ENCODE measurements at places on chromosomes 11 and 22. TPM values are rescaled to one million over a fixed set of nuclear protein-coding genes. Genes with fewer than 3 reads are reported as not detected.

SCGB1D2 gene
- not detected for total RNA-seq

FAM227A gene
- 2.3 TPM for total RNA-seq

EFEMP2 gene
- total RNA-seq: 5.2 TPM

KCNK4 gene
- not detected for total RNA-seq

PGA5 gene
- not detected for total RNA-seq

ZNRF3 gene
- total RNA-seq: 9.6 TPM

KRTAP5-11 gene
- not detected for total RNA-seq

TRIM44 gene
- total RNA-seq: 3.8 TPM

BIK gene
- 27.0 TPM for total RNA-seq

CNIH2 gene
- not detected for total RNA-seq

OR5A1 gene
- not detected for total RNA-seq

C22orf42 gene
- total RNA-seq: not detected

KRTAP5-9 gene
- not detected for total RNA-seq

OR5B21 gene
- not detected for total RNA-seq

RAPSN gene
- not detected for total RNA-seq

FZD4 gene
- total RNA-seq: 0.17 TPM

OR4D5 gene
- total RNA-seq: not detected

TSGA10IP gene
- not detected for total RNA-seq

PLA2G6 gene
- total RNA-seq: 12.6 TPM

C2CD3 gene
- total RNA-seq: 28.4 TPM

MYRF gene
- total RNA-seq: 7.4 TPM

ROBO4 gene
- total RNA-seq: not detected

OR10A2 gene
- not detected for total RNA-seq

OR10A6 gene
- not detected for total RNA-seq

CEP164 gene
- total RNA-seq: 21.5 TPM

KCNK7 gene
- not detected for total RNA-seq

CEND1 gene
- total RNA-seq: not detected

TRIM49B gene
- not detected for total RNA-seq

HORMAD2 gene
- not detected for total RNA-seq

COMT gene
- 517 TPM for total RNA-seq

OR5D13 gene
- total RNA-seq: not detected
